M059J (cell line): ENCODE measurements at places on chromosomes 6 and 20.

DNA sequence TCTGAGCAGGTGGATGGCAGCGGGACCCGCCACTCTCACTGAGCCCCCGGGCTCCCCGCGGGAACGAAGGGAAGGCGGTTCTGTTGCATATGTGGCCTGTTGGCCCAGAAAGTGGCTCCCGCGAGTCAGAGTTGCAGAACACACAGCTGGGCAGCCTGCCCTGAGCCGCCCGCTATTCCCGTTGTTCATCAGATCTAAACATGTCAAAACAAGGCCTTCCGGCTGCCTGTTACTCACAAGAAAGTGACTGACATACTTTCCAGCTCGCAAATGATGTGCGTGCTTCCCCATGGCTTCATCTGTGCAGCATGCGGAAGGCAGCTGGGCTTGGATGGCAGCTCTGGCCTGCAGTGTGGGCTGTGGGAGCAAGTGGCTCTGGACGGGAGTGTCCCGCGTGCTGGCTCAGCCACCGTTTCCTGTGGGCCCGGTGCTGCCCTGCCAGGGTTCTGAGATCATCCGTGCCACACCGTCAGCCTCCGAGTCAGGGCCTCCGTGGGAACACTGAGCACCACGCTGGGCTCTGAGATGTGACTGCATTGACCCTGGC, 227.3 kb downstream of the ERMARD start:
- DNase-seq, result peak; percentile 21

DNA sequence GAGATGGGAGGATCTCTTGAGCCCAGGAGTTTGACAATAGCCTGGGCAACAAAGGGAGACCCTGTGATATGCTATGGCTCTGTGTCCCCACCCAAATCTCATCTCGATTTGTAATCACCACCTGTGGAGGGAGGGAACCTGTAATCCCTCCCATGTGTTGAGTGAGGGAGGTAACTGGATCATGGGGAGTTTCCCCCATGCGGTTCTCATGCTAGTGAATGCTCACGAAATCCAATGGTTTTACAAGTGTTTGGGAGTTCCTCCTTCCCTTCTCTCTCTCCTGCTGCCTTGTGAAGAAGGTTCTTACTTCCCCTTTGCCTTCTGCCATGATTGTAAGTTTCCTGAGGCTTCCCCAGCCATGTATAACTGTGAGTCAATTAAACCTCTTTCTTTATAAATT, 3.4 kb downstream of the NUDT3 start:
- no peak for DNase-seq

DNA sequence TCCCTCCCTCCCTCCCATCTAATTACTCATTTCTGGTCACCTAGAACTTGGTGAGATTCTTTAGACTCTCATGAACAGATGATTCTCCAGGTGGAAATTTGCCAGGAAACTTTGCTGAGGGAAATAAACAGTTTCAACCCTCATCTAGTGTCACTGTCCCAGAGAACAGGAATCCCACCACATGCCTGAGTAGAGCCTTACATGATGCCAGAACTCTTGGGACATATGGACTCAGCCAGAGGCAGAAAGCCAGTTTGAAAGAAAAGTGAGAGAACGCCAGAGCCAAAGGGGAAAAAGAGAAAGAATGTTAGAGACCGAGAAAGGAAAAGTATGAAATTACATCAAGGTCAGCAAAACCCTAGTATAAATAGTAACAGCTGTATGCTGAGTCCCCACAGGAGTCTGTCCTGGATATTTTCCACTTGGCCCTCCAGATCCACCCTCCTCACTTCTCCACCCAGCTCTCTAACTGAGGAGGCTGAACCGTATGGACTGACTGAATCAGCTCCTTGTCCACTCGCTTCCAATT, 127.5 kb upstream of the COL21A1 start:
- peak; percentile 80 for DNase-seq

DNA sequence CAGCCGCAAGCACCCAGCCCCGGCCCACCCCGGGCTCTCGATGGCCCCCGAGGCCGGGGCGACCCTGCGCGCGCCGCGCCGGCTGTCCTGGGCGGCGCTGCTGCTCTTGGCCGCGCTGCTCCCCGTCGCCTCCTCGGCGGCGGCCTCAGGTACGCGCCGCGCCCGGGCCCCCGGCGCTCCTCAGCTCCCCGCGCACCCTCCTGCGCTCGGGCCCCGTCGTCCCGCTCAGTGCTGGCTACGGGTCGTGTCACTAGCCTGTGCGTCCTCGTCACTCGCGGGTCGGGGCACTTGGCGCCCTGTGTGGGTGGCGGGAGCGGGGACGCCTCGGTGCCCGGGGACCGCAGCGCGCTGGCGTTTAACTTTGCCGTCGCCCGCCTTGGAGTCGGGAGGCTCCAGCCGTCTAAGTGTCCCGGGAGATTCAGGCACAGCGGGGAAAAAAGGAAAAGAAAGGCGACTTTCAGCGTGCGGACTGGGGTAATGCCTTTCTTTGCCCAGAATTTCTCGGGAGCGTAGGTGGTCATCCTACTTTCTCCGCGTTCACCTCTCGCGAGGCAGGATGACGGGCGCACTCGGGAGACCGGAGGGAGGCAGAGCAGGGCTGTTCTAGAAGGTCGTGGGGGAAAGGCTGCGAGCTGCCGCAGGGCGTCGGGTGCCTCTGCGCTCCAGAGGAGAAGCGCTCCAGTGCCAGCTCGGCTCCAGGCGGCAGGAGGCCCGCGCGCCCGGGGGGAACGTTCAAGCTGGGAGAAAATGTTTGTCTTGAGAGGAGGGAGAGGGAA, 545 bp downstream of the FNDC1 start:
- peak; percentile 28 for DNase-seq

GRCh38 chr6:152836523-152836922, 85.9 kb downstream of the VIP start:
- no peak for DNase-seq

DNA sequence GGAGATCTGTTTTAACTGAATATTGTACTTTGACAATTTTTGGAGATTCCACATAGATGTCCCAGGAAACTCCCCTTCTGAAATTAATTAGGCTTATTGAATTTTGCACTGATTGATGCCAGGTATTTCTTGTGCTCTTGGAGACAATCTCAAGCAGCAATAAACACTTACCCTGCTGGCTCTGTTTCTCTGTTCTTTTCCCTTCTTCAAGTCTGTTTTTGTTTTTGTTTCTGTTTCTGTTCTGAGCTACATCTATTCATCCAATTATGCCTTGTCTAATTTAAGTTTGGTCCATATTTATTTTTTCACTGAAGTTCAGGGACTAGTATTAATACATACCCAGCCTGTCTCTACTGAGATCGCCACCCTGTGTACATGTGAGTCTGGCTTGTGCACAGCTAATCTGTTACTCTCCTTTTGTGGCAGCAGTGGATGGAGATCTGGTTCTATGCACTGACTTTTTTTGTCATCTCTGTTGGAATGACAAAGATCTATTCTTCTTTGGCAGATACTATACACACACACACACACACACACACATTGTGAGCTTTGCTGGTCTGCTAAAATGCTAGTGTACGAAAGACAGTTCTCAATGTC, 51.9 kb downstream of the IL22RA2 start:
- DNase-seq, result no peak

GRCh38 chr6:13303668-13304017, 24.7 kb downstream of the TBC1D7 start:
- DNase-seq, result peak; percentile 50

- DNase-seq, result no peak
Observed at GRCh38 chr6:167933847-167934246, 63.6 kb upstream of the KIF25 start.

DNA sequence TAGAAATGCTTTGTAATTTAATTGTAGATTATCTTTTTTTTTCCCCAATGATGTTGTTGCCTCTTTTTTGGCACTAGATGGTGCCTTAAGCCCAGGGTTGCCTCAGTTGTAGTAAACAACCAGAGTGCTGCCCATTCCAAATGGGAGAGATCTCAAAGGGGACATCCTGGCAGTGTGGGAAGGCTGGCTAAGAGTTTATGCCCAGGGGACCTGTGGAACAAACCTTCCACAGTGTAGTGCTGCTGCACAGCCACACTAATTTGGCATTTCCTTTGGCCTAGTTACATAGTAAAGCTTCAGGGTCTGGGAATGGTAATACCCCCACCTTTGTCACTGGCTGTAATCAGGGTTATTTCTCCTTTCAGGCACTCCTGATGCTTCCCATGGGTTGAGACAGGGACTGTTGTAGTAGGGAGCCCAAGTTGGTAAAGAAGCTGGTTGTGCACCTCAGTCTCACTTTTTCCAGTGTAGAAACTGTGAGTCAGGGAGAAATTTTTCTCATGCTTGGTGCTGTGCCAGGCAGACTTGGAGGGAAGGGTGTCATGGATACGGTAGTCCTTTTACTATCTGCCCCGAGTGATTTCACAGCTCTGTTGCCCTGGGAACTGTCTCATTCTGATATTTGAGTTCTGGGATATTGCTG, 177.8 kb upstream of the ECI2 start:
- DNase-seq, result peak; percentile 100
